NCI-H187 treated with DMSO at 0.1 percent for 48 hours (cell line): ENCODE measurements at places on chromosomes 4 and X.

GRCh38 chr4:150265806-150266205 is 187.6 kb downstream of the DCLK2 start:
- no peak for DNase-seq

- DNase-seq, result no peak
Measured at GRCh38 chr4:38560768-38561558, 103.0 kb upstream of the KLF3 start.

DNA sequence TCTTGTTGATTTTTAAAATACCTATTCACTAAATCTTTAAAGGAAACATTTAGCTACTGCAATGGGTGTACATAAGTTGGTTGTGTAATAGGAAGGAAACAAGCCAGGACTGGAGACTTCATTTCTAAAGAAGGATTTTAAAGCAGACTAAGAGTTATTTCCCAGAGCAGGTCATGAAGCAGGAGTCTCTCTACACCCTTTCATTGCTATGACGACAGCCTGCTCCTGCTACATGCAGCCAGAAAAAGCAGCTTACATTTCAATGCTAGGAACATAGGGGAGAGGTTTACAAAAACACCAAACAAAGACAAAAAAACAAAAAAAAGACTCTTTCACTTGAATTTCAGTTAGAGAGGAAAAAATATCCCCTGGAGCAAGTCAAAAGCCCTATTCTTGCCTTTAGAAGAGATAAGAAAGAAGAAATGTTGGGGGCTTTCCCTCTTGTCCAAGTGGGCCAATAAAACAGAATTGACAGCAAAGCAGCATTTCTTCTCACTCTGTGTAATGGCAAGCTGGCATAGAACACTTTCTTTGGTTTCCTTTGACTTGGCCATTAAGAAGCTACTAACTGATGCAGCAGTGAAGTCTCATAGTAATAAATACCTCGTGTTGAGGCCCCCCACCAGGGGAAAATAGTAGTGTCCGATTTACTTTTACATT is 3.4 kb downstream of the SPARCL1 start:
- DNase-seq, result no peak

DNA sequence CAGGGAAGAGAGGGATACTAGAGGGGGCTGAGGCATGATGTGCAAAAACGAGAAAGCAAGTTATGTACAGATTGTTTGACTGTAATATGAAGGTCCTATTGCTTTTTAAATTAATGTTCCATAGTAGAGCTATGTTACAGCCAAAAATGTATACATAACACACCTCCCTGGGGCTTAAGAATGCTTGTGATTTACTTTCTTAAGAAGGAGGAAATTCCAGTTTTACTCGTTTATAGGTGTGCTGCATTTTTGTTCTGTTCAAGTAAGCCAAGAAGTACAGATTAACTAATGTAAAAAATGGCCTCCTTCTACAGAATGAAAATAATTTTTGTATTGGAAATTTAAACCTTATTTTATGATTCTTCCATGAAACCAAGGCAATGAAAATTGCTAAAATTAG is 614.4 kb upstream of the NR3C2 start:
- no peak for DNase-seq

- DNase-seq, result no peak
Measured at GRCh38 chrX:123698979-123699520, 33.8 kb downstream of the THOC2 start.
